ENCODE measurements at places on chromosomes 12 and 14. TPM values are rescaled to one million over a fixed set of nuclear protein-coding genes. Genes with fewer than 3 reads are reported as not detected.

- DNase-seq: no peak
Measured at GRCh38 chr14:54568821-54569595, 2.1 kb downstream of the SAMD4A start.

DNA sequence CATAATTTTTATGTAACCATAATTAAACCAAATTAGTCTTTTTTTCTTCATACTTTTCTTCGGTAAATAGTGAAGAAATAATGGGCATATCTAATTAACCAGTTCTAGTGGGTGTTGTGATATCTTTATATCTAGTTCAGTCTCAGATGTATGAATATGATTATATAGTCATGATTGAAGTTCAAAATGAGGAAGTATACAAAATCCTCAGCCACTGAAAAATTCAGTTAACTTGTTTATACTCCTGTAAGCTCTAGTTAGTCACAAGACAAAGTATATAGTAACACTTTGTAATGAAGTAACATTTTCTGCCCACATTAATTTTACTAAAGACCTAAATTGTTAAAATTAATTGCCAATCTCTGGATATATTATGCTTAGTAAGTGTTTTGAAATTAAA, 46.5 kb downstream of the CAND1 start:
- no peak for DNase-seq

GRCh38 chr12:62934239-62934798, 631 bp downstream of the PPM1H start:
- DNase-seq: peak; percentile 62

DNA sequence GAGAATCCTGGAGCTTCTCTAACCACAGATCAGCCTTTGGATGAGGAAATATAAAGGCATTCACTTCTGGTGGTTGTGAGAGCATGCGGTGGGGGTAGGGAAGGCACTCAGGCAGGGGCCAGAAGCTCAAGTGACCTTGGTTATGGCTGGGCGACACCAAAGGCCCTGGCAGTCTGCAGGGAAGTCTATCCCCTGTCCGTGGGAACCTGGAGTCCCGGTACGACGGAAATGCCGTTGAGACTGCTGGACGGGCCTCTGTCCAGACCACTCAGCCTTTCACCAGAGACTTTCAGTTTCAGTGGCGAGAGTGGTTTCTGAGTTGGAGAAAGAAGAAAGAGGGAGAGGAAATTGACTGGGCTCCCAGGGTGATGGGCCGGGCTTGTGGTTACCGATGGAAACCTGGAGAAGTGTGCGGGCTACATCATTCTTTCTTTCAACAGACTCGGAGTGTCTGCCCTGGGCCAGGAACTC, 20.9 kb downstream of the ISCA2 start:
- no peak for DNase-seq

GRCh38 chr12:25957793-25958427, 572 bp upstream of the RASSF8 start:
- DNase-seq: peak; percentile 79

CD163 gene
- not detected for total RNA-seq

AJUBA gene
- 109 TPM for total RNA-seq

FRS2 gene
- total RNA-seq: 24.9 TPM

NTS gene
- not detected for total RNA-seq

GRIP1 gene
- total RNA-seq: 3.7 TPM

TRHDE gene
- total RNA-seq: 36.2 TPM

Data from Caki2 (cell line).